NCI-H1105 (cell line): ENCODE measurements at places on chromosomes 2 and 18.

- no peak for DNase-seq
These were observed 16.5 kb downstream of the SLC4A3 start for GRCh38 chr2:219643788-219644398.

DNA sequence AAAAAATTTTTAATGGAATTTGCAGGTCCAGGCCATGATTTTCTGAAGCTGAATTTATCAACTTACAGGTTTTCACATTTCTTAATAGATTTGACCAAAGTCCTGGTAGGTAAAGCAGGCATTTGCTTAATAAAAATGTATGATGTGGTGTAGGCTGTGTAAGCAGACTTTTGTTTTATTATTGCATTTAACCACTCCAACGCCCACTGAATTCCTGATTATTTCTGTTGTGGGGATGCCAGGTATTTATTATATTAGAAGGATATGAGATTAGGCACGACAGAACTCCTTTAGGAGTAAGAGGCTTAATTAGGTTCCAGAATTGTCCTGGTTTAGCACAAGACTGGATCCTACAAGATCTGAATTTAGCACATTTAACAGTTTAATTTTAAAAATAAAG, 111.1 kb downstream of the ADCYAP1 start:
- no peak for DNase-seq

GRCh38 chr2:235511187-235511661, 17.4 kb downstream of the AGAP1 start:
- DNase-seq = peak; percentile 12

DNA sequence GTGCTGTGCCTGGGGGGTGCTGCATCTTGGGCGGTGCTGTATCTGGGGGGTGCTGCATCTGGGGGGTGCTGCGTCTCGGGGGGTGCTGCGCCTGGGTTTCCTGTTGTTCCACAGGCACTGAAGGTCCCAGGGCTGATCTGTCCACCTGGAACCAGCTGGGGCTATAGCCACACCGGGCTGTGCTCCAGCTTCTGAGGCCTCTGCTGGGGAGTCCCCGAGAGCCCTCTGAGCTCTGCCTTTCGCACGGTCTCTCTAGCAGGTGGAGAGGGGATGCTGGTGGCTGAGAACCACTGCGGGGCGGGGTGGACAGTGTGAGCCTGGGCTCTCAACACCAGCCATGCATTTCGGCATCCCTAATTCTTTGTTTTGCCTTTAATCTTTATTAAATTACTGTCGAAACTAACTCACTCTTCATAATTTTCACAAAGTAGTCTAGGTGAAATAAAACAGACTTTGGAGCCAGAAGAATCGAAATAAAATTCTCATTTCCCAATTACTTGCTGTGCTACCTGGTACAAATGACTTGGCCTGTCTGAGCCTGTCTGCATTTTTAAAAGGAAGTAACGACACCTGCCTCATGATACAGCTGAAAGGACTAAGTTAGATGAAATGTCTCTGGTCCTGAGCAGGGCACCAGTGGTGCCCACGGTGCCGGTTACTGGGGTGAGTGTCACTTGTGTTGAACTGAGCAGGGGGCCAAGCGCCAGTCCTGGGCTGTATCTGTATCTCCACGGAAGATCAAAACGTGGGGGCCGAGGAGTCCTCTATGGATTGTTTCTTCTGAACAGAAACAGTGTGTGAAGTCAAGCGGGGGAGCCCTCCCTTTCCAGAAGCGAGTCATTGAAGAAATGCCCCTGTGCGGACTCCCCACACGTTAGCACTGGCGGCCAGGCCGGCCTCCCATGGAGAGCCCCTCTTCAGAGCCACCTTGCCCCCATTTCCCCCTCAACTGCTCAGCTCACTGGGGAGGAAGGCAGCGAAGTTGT, 142.0 kb downstream of the ASB1 start:
- DNase-seq = no peak

DNA sequence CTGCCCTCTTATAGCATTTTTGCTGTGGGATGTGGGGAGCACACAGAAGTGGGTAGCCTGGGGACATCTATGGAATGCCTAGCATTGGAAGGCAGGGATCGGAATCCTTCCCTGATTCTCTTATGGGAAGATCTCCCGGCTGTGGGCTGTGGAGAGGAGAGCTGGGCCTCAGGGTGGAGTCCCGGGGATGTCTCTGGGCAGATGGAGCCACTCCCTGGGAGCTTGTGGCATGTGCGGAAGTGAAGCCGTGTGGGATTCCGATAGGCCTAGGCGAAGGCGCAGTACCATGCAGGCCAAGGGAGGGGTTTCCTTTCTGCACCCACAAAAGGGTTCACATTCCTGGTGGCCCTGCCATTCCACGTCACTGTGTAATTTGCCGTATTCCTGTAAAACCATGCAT, 87.9 kb downstream of the GLI2 start:
- no peak for DNase-seq

DNA sequence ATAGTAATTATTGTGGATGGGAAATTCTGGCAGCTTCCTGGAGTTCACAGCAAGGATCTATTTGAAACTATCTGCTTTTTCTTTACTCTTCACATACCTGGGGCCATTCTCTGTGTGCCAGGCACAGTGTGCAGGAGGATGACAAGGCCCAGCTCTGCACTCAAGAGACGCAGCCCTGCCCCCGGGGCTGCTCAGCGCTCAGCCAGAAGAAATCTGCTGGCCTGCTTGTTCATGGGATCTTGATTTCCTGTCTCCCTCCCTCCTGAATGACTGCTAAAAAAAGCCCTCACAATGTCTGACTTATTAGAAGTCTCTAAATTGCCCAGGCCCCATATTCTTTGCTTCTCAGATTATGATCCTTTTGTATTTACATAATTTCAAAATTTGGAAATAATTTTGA, 210.9 kb downstream of the DCDC2C start:
- DNase-seq = no peak

DNA sequence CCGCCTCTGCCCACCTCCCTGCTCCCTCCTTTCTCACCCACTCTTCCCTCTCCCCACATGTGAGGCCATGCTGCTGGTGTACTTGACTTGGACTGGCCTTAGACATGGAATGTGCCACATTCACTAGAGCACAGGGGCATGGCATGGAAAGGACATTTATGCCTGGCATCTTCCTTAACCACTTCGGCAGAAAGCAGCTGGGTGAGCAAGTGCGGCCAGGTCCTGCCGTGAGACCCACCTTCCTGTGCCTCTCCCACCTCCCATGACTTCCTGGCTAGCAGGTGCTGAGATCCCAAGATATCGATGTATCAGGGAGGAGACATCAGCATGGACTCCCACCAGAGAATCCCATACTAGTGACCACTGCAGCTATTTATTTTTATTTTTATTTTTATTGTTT, 13.0 kb downstream of the GPR55 start:
- DNase-seq = no peak

DNA sequence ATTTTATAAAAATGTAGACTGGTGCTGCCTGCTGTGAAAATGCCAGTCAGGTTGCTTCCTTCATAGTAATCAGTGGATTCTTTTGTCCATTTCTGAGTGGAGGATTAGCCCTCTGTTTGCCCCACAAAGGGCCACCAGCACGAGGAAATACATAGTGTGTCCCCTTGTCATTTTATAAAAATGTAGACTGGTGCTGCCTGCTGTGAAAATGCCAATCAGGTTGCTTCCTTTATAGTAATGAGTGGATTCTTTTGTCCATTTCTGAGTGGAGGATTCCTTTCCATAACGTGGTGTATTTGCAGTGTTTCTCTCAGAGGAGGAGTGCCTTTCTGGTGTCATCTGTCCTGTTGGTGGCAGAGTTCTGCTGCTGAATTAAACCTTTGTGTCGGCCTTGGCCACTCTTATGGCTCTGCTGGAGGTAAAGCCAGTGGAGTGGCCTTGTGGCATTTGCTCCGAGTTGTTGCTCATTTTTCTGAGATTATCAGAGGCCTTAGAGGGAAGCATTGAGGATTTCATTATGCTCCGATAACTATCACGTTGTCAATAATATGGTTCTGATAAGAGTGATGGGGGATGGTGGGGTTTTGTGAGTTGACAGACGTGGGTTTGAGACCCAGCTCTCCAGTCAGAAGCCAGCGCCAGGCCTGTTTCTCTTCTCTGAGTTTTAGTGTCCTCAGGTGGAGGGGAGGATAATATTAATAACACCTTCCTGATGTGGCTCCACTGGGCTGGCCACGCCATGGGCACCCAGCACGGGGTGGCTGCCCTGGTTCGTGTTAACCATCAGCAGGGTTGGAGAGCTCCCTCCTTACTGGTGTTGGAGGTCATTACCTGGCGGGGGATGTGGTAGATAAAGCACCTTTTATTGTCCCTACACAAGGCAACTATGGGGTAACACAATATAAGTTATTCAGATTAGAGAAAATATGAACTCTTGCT, 96.6 kb downstream of the NEDD4L start:
- DNase-seq = no peak

- DNase-seq = no peak
These were observed 22.2 kb downstream of the TANC1 start for GRCh38 chr2:158990397-158991214.

DNA sequence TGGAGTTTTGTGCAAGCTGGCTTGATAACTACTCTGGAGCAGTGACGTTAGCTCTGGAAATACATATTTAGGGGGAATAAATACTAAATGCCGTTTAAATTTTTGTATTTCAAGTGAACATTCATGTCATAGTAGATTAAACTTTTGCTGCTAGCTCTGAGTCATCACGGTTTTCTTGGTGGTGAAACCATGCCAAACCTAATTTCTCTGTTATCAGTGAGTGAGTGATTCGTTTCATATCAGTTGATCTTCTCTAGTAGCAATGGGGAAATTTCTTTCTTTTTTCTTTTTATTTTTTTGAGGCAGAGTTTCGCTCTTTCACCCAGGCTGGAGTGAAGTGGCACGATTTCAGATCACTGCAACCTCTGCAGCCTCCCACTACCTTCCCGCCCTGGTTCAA, 211.1 kb downstream of the PTPRM start:
- no peak for DNase-seq

DNA sequence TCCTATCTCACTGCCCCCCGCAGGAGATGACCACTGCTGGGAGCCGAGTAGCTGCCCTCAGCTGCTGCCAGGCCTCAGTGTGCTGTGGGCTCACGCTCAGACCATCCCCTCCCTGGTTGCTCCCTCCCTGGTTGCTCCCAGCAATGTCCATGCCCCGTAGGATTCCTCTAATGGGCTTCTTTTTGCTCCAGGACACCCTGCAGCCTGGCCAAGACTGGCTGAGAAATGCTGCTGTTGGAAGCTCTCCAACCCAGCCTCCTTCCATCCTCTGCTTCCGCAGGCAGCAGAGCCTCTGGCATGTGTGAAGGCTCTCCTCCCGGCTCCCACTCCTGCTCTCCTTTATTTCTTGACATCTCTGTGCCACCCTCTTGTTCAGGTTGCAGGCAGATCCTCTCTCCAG, 48.6 kb downstream of the SOX11 start:
- no peak for DNase-seq

DNA sequence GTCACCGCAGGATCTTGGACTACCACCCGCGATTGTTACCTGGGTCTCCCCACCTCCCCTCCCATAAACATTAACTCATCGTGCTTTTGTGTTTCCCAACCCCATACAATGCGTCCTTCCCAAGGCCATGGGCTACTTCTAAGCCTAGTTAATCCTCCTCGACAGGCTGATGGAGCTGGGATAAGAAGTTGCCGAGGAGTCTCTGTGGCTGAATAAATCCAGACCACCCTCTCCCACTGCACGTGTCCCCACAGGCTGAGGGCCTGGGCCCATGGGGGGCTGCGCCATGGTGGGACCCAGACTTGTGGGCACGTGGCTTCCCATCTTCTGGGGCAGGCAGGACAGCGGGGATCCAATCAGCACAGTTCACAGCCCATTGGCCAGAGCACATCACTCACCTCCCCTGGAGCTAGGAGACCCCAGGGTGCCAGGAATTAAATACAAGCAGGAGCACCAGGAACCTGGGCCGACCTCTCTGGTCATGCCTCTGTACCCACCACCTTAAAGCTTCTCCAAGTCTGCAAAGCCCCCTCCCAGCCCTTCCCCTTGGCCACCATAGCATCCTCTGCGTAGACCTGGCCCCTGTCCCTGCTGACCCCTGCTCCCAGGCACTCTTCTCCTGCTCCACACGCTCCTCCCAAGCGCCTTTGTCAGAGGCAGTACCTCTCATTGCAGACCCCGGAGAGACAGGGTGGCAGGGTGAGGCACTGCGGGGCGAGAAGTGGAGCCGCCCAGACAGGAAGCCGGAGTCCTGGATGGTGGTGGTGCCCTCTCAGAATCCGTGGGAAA, 51.0 kb upstream of the ID2 start:
- DNase-seq = no peak

- DNase-seq = no peak
These were observed 59.1 kb upstream of the EML6 start for GRCh38 chr2:54664238-54664786.

DNA sequence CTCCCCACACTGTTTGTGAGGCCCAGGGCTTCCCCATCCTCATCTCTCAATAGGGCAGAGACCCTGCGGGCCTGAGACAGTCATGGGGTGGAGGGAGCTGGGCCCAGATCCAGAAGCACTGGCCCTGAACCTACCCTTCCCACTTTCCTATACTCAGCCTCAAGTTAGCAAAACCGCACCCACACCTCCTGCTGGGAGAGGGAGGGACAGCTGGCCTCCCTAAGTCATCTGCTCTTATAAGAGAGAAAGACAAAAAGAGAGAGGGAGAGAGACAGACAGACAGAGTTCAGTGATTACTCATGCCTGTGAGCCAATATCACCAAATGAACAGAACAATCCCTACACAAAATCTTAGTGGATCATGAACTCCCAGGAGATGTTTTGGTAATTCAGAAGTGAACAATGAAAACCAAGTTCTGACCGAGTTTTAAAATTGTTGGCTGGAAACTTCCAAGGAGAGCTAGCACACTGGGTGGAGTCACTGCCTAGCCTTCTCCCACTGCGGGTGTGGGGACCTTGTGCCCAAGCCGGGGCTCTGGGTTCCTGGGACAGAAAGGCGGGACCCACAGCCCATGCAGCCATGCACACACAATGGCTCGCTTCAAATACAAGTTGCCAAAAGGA, 130.5 kb downstream of the PXDN start:
- DNase-seq = no peak

DNA sequence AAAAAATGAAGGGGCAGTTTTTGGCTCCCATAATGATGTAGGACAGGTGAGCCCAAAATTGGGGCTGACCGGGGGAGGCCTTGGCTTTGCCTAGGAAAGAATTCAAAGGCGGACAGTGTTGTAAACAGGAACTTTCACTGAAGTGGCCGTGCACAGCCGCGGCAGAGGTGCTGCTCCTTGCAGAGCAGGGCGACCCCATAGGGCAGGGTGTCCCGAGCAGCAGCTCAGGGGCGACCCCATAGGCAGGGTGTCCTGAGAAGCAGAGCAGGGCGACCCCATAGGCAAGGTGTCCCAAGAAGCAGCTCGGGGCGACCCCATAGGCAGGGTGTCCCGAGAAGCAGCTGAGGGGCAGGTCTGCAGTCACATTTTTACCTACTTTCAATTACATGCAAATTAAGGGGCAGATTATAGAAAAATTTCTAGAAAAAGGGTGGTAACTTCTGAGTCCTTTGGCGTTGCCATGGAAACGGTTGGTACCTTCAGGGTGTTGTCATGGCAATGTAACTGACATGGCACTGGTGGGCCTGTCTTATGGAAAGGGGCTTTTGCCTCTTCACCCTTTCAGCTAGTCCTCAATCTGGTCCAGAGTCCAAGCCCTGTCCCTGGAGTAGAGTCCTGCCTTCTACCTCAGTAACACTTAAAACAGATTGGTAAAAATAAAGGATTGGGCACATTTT, 134.5 kb downstream of the FBXO15 start:
- DNase-seq = no peak
